CD4-positive, alpha-beta memory T cell (primary cell): ENCODE measurements at places on chromosomes 7 and 10. TPM values are rescaled to one million over a fixed set of nuclear protein-coding genes. Genes with fewer than 3 reads are reported as not detected.

GRCh38 chr7:151459726-151460473, 20.0 kb upstream of the CRYGN start:
- no peaks in the 10 kb centered on the region for H3K27me3 ChIP-seq
- H3K4me3 ChIP-seq: no peak overlapping the region
- H3K27ac ChIP-seq: no peak overlapping the region
- H3K36me3 ChIP-seq: no peaks in the 10 kb centered on the region
- H3K4me1 ChIP-seq: no peaks in the 10 kb centered on the region
- no peak for DNase-seq

DNA sequence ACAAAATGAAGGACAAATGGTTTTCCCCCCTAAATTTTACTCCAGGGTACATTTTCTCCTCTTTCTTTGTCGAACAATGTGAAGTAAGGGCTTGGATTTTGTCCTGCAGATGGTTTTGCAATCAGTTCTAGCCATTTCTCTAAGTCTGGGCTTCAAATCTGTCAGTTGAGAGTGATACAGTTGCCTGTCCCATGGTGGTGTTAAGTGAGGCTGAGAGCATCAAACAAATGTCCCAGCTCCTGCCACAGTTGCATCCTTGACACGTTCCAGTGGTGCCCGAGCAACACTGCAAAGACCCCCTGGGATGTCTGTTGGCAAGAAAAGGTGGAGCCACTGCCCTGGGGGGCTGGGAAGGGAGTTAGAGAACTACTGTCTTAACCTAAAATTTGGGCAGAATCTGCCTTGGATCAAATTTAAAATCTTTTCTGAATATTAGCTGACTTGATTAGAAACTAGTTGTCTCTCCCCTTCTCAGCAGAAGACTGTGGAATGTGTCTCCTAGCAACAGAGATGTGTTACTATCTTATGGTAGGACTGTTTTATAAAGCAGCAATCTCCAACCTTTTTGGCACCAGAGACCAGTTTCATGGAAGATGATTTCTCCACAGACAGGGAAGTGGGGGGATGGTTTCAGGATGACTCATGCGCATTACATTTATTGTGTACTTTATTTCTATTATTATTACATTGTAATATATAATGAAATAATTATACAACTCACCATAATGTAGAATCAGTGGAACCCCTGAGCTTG, 102.0 kb upstream of the STEAP1B start:
- no peak overlapping the region for H3K4me3 ChIP-seq
- no peak for DNase-seq
- H3K27ac ChIP-seq: no peak overlapping the region
- H3K27me3 ChIP-seq: no peaks in the 10 kb centered on the region

- H3K4me3 ChIP-seq: no peak overlapping the region
- no peaks in the 10 kb centered on the region for H3K36me3 ChIP-seq
- H3K4me1 ChIP-seq: no peaks in the 10 kb centered on the region
- no peak overlapping the region for H3K27ac ChIP-seq
Observed at GRCh38 chr7:14850039-14850438, 52.5 kb downstream of the DGKB start.

The CYP2E1 gene
- total RNA-seq: 2.8 TPM

GRCh38 chr10:132685101-132685891, 100.7 kb downstream of the NKX6-2 start:
- peaks cover 9% of the 10 kb centered on the region for H3K4me1 ChIP-seq
- H3K27ac ChIP-seq: no peak overlapping the region
- H3K4me3 ChIP-seq: no peak overlapping the region

The DPP6 gene
- not detected for total RNA-seq
